ENCODE measurements at places on chromosomes 11 and 22. TPM values are rescaled to one million over a fixed set of nuclear protein-coding genes. Genes with fewer than 3 reads are reported as not detected.

- DNase-seq, result no peak
Observed at GRCh38 chr11:82791779-82792178, 58.1 kb upstream of the FAM181B start.

DNA sequence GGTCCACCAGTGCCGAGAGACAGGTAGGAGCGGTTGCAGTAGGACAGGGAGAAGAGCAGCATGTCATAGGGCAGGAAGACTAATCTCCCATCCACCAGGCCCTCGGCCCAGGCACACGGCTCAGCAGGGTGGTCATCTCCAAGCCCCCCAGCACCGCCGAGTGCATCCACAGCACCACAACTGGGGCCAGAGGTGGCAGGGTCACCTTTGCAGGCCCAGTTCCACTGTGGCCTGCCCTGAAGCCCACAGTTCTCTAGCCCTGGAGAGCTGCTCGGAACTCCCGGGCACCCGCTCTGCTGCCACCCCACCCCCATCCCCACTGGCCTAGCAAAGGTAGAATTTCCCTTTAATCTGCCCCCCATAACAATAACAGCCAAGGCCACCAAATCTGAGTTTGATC is 49.1 kb upstream of the LRRC32 start:
- DNase-seq, result no peak

GGTLC2 gene
- total RNA-seq, result not detected

LMO1 gene
- total RNA-seq, result 5.8 TPM

GRCh38 chr11:66579017-66579606 is 10.7 kb upstream of the CTSF start:
- peak; percentile 82 for DNase-seq

DNA sequence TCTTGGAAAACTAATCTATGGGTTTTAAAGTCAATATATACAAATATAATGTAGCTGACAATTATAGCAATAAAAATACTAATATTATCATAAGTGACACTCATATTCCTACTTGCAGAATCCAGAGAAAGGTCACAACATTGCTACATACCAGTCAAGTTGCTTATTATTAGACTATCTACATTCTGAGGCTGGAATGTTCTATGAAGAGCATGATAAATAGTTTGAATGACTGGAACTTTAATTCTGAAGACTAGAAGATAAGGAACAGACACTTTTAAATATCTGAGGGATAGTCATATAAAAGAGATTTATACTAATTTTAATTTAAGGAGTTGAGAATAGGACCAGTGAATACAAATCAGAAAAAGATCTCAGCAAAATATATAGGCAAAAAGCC is 146.0 kb downstream of the GUCY1A2 start:
- DNase-seq, result no peak

DNA sequence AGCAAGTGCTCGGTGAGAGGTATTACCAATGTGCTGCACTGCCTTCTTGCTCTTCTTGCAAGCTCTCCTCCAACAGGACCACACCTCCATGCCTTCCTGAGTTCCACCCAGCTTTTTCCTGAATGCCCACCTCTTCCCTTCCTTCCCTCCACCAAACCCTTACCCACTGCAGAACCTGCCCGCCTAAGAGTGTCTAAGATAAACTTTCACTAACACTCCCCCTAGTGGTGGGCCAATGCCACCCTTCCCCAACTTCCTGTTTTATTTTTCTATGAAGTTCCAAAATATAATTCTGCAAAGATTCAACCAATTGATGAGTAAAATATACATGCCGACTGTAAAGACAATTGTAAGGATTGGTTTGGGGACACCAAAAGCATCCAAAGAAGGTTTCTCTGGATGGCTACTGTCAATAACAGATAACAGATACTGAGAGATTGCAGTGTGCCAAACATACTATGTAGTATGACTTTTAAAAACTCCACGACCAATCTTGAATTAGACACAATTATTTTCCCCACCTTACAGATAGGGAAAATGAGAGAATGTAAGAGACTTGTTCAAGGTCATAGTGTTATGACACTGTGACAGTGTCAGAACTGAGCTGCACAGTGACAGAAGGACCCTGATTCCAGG is 38.6 kb upstream of the BMAL1 start:
- DNase-seq, result peak; percentile 21

APOBEC3G gene
- 6.3 TPM for total RNA-seq

Data from heart right ventricle (tissue), 16 donors.